Activated CD4-positive, alpha-beta T cell treated with anti-CD3 and anti-CD28 coated beads, Interleukin-2, amount 50 U/mL, for 24 hours (primary cell): ENCODE measurements at places on chromosomes 7 and 10.
A peak's percentile ranks its signal among the peaks of the same experiment; 100 is the strongest.

GRCh38 chr7:33888166-33888565, 17.2 kb upstream of the BMPER start:
- DNase-seq, result no peak

DNA sequence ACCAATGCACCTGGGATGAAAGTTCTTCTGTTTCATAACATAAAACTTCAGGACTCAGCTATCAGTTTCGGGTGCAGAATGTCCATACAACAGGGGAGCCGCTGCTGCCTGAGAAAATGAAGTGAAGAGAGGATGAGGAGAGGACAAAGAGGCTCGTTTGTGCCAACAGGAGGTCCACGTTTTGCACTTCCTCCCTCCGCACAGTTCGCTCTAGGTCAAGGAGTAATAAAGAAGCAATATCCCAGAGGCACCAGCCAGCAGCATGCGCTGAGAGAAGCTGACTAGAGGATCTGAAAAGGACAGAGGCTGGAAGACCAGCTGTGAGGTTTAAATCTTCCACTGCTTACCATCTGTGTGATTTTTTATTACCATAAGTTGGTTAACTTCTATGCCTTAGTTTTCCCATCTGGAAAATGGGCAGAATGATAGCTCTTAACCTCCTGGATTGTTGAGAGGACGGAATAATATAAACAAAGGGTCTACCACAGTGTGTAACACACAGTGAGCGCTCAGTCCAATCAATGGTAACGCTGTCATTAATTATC, 709 bp downstream of the GPAM start:
- DNase-seq, result no peak

DNA sequence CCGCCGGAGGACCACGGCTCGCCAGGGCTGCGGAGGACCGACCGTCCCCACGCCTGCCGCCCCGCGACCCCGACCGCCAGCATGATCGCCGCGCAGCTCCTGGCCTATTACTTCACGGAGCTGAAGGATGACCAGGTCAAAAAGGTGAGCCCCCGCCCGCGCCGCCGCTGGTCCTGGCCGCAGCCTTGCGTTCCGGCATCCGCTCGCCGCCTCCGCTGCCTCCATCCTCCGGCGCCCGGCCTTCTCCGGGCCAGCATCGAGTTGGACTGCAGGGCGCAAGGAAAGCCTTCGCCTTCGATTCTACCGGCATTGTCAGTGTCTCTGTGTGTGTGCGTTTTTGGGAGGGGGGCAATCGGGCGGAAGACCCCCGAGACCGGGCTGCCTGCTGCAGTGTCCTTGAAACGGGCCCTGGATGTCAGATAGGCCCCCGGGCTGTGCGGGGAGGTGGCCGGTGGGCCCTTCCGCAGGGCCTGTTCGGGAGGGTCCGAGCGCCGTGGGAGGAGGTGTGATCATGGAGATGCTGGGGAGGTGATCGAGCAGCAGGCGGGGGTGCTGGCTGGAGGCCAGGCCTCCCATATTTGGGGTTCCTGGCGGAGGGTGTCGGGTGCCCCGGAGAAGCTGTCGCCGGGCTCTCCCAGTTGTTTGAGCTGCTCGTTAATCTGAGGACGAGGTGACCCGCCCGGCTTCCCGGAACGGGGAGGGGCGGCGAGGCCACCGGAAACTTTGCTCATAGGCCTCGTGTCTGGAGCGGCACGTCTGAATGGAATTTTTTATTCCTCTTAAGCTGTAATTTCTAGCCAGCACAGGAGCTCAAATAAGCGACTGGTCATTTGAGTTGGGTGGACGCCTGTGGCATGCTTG, 40.8 kb downstream of the HK1 start:
- peak; percentile 77 for DNase-seq

DNA sequence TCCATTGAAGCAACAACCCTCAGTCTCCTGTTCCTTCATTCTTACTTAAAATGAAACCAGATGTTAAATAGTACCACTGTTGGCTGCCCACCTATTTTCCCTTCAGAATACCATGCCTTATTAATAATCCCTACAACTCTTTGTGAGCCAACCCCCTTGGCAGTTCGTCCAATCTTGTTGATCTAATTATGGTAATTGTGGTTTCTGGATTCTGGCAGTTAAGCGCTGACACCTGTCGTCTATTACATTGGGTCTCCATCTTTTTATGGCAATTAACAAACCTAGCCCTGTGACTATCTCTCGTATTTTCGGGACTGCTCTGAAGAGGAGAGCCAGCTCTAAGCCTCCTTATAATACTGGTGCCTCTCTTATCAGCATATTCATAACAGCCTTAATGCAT, 432.0 kb downstream of the ATRNL1 start:
- DNase-seq, result no peak

GRCh38 chr10:118522791-118523498, 72.5 kb downstream of the PRLHR start:
- DNase-seq, result no peak

DNA sequence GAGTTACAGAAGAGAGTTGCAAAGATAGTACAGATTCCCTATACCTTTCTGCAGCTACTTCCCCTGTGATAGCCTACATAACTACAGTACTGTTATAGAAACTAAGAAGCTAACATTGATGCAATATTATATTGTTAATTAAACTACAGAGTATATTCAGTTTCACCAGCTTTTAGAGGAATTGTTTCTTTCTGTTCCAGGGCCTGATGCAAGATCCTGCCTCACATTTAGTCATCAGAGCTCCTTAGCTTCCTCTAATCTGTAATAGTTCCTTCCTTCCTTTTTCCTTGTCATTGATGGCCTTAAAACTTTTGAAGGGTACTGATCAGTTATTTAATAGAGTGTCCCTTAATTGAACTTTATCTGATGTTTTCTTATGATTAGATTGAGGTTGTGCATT, 56.8 kb downstream of the SDHAF3 start:
- no peak for DNase-seq

- no peak for DNase-seq
These were observed 7.9 kb downstream of the STMP1 start for GRCh38 chr7:135670179-135670578.

DNA sequence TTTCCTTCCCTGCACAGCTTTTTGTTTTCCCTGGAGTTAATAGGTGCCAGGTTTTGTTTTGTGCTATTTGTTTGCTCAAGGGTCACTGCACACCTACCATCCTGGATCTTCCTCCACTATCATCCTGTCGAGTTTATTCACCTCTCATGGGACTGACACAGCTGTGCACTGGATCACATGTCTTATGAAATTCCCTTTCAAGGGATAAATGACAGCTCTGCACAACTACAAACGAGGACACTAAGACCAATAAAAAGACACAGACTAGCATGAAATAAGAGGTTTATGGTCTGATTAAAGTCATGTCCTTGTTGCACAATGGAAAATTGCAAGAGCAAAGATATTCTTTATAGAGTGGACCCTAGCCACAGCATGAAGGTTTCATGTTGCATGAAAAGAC, 76.7 kb upstream of the SFMBT2 start:
- DNase-seq, result no peak

- no peak for DNase-seq
These were observed 322.1 kb upstream of the AUTS2 start for GRCh38 chr7:69276011-69276729.

DNA sequence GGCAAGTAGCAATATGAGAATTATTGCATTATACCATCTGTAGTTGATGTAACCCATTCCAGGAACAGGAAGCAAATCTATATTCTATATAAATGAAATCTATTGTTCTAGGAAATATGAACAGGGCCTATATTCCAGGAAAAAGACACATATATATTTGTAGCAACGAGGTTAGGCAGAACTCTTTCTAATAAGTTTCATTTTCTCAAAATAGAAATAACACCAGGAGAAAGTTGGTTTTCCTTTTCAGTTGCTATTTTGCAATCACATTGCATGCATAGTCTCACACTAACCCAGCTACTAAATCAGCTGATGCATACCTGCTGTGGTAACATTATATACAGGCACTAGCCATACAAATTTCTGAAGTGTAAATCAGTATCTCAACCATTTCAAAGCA, 6.2 kb upstream of the IFIT2 start:
- no peak for DNase-seq

DNA sequence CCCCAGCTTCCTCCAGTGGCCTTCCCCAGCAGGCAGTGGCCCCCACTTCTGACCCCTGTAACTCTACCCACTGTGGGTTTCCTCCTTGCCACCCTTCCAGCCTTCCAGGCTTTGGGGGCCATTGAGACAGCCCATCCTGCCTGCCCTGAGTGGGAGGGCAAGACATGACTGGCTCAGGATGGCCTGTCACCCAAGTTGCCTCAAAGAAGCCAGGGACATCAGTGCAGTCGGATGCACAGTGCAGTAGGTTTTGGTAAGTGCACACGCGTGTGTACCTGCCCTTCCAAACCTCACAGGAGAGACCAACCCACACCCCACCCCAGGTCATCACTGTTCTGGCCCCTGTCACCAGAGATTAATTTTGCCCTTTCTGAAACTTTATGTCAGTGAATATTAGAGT, 22.7 kb downstream of the ZMIZ2 start:
- DNase-seq, result no peak

- no peak for DNase-seq
These were observed 302.1 kb downstream of the ABCA13 start for GRCh38 chr7:48473205-48473865.

DNA sequence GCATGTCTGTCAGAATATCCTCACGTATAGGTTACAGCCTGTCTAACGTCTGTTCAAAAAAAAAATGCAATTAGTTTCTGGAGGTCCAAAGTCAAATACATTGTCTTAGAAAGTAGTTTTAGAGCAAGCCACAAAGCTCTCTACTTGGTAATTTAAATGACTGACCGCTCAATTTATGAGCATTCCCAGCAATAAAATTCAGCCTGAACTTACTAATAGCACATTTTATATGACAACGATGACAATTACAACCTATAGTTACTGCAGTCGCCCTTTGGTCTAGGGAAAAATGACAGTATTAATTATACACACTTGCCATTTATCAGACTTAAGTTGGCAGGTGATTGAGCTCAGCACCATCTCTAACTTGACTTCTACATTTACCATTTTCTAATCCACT, 425.8 kb upstream of the STEAP1 start:
- no peak for DNase-seq

GRCh38 chr7:22129819-22130580, 184.3 kb upstream of the CDCA7L start:
- DNase-seq, result no peak

DNA sequence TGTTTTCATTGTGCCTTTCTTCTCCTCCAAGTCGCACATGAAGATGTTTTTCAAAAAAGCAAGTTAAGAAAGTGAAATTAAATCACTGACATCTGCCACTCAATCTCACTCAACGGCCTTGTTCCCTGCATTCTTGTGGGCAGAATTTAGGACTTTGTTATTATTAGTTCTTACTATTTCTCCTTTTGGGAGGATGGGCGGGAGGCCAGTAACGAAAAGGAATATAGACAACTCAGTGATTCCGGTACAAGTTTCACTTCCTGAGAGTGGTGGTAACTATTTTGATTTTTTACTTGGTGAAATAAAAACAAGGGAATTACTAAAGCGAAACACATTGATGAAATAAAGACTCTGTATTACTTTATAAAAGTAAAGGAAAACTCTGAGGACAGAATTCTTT, 231.9 kb upstream of the HABP2 start:
- DNase-seq, result no peak

DNA sequence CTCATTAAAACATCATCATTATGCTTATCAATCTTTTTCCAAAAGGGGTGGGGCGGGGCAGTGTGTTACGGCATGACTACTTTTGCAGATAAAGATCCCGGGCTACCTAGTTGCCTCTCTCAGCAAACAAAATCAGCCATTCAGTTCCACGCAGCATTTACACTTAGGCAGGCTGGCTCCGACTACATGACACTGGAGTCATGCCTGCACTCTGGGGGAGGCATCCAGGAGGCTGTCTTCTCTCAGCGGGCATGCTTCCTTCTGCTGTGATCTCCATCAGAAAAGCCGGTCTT, 193.9 kb upstream of the TCF7L2 start:
- no peak for DNase-seq

DNA sequence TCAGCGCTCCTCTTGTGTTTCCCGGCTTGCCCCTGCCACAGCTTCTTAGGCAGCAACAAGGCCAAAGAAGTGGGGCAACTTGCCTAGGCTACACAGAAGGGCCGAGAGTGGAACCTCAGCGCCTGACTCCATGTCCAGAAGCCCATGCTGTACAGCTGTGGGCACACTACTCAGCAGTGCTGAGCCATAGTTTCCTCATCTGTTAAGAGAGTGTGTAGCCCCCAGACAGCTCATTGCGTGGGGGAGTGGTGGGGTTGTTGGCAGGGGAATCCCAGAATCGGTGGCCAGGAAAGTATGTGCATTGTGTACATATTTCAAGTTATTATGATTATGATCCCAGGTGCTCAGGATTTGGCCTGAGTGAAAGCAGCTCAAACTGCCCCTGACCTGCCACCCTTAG, 96.2 kb downstream of the CDH23 start:
- no peak for DNase-seq

DNA sequence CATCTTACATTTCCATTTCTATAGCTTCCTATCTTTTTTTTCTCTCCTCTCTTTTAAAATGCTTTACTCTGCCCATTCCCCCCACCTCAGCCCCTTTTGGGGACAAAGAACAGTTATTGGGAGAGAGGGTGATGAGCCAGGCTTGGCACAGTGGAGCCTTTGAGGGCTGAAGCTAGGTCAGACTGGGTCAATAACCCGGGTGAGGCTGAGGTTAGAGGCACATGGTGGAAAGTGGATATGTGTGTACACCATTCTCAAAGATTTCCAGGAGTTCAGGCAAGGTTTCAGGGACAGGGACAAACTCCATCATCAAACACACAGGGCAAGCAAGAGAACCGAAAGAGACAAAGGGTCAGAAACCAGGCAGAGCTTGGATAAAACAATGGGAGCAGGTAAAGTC, 11.5 kb downstream of the ABCB4 start:
- DNase-seq, result no peak

DNA sequence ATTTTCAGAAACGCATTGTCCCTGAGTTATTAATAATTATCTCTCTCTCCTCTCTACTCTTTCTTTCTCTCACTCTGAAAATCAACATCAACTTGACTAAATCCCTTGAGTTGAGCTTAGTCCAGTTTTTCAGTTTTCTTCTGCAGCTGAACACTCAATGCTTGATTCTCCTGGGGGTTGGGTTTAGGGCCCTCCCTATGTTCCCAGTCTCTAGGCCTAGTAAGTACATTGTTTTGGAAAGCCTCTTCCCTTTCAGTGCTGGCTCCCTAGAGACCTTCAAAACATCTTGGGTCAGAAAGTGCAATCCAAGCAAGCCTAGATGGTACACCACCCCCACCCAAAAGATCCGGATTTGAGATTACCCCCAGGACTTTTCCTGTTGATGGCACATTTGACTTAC, 488.5 kb downstream of the LRMDA start:
- no peak for DNase-seq

GRCh38 chr10:71333129-71333887, 14.2 kb downstream of the SLC29A3 start:
- no peak for DNase-seq
